Muscle of arm (tissue), 14 donors: ENCODE measurements at places on chromosomes 3 and 15.

GRCh38 chr3:42575137-42575741 is 6.5 kb downstream of the SEC22C start:
- no peak for DNase-seq

- no peak for DNase-seq
Measured at GRCh38 chr15:75449585-75450306, 1.7 kb downstream of the SIN3A start.

GRCh38 chr15:64850778-64851502 is 9.2 kb downstream of the PLEKHO2 start:
- DNase-seq: no peak

- DNase-seq: no peak
Measured at GRCh38 chr15:83123529-83123928, 16.1 kb downstream of the TM6SF1 start.

DNA sequence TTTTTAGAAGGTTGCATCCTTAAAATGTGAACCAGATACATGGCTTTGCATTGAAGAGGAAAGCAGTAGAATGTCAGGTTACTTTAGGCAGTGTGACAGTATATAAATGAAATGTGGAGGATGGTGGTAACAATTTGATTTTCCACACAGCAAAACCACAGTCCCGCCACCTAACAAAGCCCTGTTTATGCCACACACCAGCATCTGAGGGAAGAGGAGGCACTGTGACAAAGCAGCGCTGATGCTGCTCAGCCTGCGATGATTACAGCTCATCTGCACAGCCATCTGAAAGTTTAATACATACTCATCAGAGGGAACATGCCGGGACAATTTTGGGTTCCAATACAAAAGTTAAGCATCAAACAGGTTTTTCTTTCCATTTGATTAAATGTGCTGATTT is 8.9 kb downstream of the RNF7 start:
- DNase-seq: no peak

DNA sequence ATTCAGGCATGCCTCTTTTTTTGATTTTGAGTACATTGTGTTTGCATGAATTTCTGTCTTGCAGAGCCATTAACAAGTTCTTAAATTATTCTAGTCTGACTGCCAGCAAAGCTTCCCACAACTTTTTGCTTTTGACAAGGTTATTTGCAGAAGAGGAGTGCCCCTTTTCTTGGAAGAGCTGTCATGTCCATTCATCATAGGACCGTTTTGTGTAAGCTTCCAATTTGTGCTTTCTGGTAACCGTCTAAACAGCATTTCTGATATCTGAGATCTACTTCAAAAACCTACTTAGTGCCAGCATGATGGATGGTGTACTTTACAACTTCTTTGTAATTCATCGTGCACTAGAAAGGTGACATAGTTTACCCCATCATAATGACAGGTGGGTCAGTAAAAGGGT is 379.7 kb downstream of the NAALADL2 start:
- no peak for DNase-seq

GRCh38 chr3:186143250-186143649 is 34.4 kb upstream of the ETV5 start:
- DNase-seq: no peak

GRCh38 chr3:140315955-140316354 is 361.9 kb upstream of the TRIM42 start:
- DNase-seq: no peak

GRCh38 chr15:85324202-85324601 is 56.2 kb upstream of the AKAP13 start:
- DNase-seq: no peak

GRCh38 chr3:49163609-49164008 is 2.5 kb downstream of the CCDC71 start:
- DNase-seq: no peak

- DNase-seq: no peak
Measured at GRCh38 chr3:96209699-96210098, 604.7 kb upstream of the EPHA6 start.

- DNase-seq: no peak
Measured at GRCh38 chr15:39997639-39998038, 41.3 kb downstream of the SRP14 start.

GRCh38 chr3:133979553-133979952 is 50.2 kb downstream of the SLCO2A1 start:
- no peak for DNase-seq

DNA sequence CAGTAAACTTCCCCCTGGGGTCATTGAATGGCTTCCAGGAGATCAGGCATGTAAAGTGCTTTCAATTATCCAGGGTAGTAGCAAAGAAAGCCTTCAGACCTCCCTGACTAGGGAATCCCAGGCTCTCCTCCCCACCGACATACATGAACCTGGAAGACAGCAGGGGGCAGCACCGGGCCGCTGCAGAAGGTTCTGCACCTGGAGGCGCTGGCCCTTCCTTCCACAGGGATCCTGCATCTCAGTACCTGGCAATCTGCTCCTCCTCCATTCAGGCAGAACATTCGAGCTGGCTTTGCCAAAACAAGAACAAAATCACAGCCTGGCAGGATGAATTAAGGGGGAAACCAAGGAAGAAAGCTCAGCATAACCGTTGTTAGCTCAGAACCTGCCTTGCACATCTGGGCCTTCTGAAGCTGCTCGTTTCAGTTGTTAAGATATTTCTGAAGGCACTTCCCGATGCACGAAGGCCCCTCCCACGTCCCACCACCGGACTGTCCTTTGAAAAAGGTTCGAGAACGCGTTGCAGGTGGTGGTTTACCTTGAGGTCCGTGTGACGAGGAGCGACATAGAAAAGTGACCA is 237.7 kb downstream of the SLCO3A1 start:
- peak; percentile 26 for DNase-seq

DNA sequence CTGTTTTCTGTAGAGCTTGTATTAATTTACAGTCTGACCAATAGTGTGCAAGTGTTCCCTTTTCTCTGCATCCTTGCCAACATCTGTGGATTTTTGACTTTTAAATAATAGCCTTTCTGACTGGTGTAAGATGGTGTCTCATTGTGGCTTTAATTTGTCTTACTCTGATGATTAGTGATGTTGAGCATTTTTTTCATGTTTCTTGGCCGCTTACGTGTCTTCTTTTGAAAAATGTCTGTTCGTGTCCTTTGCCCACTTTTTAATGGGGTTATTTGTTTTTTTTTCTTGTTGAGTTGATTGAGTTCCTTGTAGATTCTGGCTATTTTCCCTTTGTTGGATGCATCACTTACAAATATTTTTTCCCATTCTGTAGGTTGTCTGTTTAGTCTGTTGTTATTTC is 7.6 kb upstream of the ACOX2 start:
- DNase-seq: no peak

DNA sequence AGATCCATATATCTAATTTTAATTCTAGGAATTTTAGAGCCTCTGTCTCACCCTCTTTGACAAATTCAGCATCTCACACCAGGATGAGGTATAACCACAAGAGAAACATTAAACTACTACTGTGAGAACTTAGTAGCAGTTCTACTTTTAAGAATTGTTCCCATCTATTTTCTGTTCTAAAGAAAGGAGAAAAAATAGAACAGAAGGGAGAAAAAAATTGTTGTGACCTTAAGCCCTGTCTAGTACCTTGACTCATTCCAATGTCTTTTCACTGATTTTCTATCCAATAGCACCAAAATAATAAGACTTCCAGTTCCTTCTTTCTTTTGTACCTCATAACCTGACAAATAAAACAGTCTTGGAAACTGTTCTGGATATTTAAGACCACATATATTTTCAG is 37.0 kb downstream of the FRMD5 start:
- no peak for DNase-seq

DNA sequence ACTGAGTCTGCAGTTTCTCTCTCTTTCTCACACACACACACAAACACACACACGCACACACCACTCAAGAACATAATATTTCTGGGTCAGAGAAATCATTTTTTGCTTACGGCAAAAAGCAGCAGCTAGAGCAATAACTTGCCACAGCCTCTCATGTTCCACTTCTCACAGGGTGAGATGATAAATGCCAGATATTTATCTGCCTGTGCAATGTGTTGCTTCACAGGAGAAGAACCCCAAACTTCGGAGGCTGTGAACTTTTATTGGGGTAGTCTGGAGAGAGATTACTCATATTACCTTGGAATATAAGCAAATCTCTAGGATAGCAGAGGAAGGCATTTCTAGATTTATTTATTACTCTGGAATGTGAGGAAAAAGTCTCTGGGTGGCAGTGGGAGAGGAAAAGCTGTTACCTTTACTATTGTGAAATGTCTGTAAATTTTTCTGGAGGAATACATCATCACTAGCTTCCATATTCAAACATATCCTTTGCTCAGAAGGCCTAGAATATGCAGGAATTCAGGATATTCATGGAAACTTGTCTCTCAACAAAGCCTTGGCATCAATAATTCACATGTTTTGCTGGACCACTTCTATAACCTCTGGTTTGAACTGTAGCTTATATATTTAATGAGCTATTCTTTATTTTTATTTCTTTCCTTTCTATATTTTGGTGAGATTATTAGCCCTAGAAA is 369.2 kb downstream of the NSUN3 start:
- no peak for DNase-seq

DNA sequence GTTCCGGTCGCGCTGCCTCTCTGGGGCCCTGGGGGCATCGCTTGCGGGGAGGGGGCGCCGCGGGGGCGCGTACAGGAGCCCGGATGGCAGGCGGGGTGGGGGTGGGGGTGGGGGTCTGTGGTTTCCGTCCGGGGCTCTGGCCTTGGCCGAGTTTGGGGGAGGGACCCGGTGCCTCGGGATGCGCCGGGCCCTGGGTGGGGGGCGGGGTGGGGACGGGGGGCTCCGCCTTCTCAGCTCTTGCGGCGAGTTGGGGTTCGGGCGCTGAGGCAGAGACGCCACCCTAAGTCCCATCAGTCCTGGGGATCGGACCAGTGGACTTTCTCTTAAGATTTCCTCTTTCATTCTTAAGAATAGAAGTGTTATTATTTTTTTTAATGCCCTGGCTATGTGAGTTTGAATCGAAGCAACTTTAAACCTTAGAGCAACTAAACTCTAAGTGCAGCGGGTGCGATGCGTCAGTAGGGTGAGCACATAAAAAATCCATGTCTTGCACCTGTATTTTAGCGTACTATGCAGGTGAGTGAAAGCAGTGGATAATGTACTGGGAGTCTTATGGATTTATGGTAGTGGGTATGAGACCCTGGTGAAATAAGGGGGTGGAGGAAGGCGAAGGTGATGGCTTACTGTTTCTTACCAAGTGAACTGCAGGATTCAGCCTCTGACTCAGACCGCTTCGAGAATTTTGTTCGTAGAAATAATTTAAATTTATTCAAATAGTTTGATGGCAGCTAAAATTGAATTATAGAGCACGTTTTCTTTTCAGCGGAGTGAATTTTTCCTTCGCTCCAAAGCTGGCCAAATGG is 762 bp downstream of the CTNNB1 start:
- DNase-seq: peak; percentile 45

DNA sequence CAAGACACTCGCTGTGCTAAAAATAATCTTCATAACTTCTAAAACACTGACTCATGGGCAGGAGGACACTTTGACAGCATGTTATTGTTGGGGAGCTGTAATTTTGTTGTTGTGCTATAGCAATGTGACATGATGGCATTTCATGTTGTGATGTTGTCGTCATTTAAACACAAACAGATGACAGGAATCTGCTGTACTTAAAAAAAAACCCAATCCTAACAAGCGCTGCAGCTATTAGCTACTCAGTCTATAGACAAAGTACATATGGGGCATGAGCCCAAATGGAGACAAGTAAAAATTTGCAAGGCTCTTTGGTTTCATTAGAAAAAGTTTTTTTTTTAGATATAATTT is 828 bp upstream of the ATOSA start:
- peak; percentile 35 for DNase-seq

GRCh38 chr15:92901072-92901761 is 1.1 kb downstream of the CHD2 start:
- DNase-seq: no peak

- no peak for DNase-seq
Measured at GRCh38 chr3:16319307-16319706, 54.3 kb downstream of the OXNAD1 start.

GRCh38 chr15:92807971-92808571 is 92.1 kb upstream of the CHD2 start:
- no peak for DNase-seq

- DNase-seq: no peak
Measured at GRCh38 chr3:15428539-15428938, 1.1 kb downstream of the EAF1 start.

DNA sequence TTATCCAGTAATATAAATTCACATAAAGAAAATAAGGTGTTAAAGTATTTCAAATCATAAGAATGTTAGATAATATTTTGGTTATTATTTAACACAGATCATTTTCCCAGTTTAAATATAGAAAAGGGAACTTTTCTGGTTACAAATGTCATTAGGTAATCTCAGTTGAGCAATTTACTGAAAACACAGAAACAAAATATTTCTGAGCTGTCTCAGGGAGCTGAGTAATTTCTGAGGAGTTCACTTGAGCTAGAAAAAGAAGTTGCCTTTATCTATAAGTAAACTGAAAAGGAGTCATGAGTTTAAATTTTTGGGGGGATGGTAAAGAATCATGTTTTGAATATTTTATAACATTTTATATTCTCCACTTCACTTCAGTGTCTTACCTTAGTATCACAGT is 855.4 kb upstream of the ARPP21 start:
- DNase-seq: no peak

- no peak for DNase-seq
Measured at GRCh38 chr3:31420311-31420710, 112.4 kb upstream of the STT3B start.

GRCh38 chr15:87735522-87735921 is 521.0 kb downstream of the NTRK3 start:
- DNase-seq: no peak
